Activated CD4-positive, alpha-beta T cell treated with anti-CD3 and anti-CD28 coated beads, Interleukin-2, amount 50 U/mL, for 4 hours (primary cell): ENCODE measurements at places on chromosomes 2 and 18.
A peak's percentile ranks its signal among the peaks of the same experiment; 100 is the strongest.

GRCh38 chr2:28437149-28437835, 44.6 kb downstream of the FOSL2 start:
- DNase-seq = no peak

GRCh38 chr2:45851576-45852304, 200.3 kb downstream of the PRKCE start:
- no peak for DNase-seq

DNA sequence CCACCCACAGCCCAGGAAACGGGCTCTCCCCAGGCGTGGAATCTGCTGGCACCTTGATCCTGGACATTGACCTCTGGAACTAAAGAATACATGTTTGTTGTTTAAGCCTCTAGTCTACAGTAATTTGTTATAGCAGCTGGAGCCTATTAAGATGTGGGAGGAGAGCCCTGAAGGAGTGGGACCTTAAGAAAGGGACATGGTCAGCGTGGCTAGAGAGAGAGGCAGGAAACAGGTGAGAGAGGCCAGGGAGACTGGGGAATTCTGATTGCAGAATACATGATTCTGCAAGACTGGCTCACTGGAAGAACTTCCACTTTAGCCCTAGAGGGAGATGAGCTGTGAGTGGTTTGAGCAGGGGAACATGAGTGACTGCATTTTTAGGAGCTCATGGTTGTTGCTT, 83.2 kb downstream of the CD8B2 start:
- DNase-seq = no peak

GRCh38 chr2:139439100-139439499, 658.9 kb upstream of the NXPH2 start:
- DNase-seq = no peak

DNA sequence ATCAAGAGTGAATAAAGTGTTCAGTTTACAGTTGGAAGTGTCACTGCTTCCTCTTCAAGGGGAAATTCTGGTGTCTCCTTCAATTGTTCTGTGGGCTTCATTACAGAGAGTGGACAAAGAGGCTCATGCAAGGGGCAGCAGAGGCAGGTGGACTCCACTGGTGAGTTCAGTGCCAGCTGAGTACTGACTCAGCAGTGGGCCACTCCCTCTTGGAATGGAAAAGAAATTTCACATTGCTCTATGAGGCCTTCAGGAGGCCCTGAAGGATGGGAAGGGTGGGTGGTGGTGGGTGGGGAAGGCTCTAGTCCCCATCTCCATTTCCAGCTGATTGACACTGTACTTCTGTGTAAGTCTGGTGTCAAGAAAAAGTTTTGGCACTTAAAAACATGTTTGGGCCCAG, 66.4 kb downstream of the PRELID3A start:
- no peak for DNase-seq

GRCh38 chr2:25285265-25286024, 56.3 kb downstream of the DNMT3A start:
- DNase-seq = no peak

DNA sequence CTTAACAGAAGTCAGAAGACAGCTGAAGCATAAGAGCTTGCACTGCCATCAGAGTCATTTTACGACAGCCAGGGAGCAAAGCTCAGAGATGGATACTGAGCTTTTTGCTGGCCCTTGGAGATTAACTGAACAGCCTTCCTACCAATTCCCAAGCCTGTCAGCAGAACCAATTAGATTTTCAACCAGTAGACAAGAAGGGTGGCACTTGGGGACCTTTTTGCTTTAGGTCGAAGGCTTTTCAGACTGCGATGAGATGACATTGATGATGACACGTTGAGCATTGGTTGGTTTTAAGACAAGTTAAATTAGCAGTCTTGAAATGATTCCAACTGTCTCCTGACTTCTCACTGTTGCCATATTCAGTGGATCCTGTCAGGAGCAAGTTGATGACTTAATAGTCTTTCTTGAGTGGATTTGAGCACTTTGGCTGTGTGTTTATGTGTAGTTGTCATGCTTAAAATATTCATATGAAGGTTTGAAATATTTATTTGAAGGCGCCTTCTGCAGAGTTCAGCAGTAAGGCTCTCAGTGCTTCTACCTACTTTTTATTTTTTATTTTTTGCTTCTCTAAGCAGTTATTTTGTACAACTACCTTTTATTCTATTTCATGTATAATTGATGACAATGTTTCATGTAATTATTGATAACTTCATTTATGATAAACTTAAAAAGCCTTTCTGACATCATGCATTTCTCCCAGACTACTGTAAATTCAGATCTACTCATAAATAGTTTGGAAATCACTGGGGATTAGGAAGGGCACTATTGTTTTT, 256.7 kb downstream of the CAMKMT start:
- DNase-seq = no peak

GRCh38 chr2:239168575-239168974, 232.2 kb downstream of the HDAC4 start:
- DNase-seq = no peak

- peak; percentile 56 for DNase-seq
Measured at GRCh38 chr2:70553584-70554337, at the start of gene TGFA. Gene TGFA, minus strand, starts transcription at chr2:70553826. Its CDS starts 59 bp downstream, at chr2:70553767.

- no peak for DNase-seq
Measured at GRCh38 chr2:70532244-70532935, 21.2 kb downstream of the TGFA start.

GRCh38 chr2:174597345-174598047, at the start of gene WIPF1:
Gene WIPF1, minus strand, starts transcription at chr2:174597804. Its CDS starts 12,231 bp downstream, at chr2:174585573.
- DNase-seq = peak; percentile 15

DNA sequence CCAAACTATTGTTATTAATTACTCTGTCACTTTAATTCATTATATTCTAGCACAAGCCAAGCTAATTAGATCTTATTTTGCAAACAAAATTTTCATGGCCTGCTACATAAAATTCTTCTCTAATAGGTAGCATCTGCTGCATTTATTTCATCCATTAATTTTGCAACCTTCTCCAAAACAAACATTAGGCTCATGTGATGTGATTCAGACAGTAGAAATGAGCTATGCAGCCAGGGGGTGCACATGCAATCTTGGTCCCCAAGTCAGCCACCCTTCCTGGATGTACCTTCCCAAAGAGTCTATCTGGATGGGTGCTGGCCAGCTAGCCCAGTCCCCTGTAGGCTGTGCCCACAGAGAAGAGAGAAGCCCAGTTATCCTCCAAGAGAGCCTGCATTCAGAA, 242.1 kb upstream of the OSR1 start:
- DNase-seq = no peak

DNA sequence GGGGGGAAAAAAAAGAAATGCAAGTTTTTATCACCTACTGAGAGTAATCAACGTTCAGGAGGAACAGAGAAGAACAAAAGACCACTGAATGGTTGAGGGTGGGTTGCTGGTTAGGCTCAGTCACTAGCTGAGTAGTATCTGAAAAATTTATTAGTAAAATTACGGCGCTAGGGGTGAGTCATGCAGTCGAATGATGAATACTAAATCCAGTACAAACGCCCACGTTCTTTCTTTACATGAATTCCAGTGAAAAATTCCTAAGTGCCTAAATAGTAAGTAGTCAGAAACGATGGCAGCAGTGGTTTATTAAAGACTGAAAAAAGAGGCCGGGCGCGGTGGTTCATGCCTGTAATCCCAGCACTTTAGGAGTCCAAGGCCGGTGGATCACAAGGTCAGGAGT, 52.0 kb downstream of the TEKT4 start:
- no peak for DNase-seq

DNA sequence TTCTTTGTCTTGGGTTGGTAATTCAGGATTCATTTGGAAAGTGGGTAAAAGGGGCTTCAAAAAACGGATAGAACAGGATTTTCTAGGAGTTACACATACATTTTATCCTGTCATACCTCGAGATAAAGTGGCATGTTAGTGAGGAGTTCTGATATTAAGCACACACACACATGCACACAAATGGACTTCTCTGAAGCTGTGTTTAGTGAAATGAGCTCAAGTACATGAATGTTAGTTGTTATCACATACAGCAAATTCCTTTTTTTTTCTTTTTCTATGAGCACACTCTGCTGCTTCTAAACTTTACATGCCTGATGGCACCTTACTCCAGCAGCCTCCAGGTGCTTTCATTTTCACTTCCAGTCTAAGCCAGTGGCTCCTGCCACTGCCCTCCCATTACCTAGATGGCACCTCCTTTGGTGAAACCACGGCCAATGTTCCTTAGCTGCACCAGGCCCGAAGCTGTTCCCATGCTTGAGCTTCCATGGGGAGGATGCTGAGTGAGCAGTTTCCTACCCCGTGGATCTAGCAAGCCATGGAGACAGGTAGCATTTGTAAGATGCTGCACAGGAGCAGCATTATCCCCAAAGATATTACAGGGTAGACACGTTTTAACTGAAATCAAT, 49.7 kb downstream of the STAT1 start:
- DNase-seq = no peak

DNA sequence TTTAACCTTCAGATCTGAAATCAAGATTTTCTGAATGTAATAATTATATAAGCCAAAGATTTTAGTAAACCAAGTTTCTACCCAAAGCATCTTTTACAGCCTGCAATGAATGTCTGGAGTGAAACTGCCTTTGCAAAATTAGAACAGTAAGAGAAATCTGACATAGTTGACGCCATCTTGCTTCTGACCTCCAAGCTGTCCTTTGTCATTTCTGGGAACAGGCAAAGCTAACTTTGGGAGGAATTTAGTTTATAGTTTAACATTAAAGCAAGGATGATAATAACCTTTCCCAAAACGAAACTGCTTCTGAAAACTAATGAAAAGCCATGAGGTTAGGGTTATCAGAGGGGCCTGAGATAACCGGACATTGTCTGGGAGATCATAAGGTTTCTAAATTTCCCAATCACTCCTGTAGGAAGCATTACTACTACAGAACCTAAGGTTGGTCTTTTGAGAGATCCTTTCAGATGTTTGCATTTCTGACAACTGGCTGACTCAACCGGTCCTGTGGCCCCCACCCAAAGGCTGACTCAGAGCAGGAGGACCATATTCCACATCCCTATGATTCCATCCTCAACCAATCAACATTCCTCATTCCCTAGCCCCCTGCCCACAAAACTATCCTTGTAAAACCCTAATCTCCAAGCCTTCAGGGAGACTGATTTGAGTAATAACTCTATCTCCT, 124.5 kb downstream of the TMEM131 start:
- DNase-seq = no peak

- no peak for DNase-seq
Measured at GRCh38 chr2:3739313-3739712, 35.9 kb downstream of the DCDC2C start.
